ENCODE measurements at places on chromosomes 3 and 15.

- no peak overlapping the region for H3K27ac ChIP-seq
- H3K27me3 ChIP-seq = no peaks in the 10 kb centered on the region
- no peaks in the 10 kb centered on the region for H3K36me3 ChIP-seq
- H3K4me3 ChIP-seq = no peak overlapping the region
Measured at GRCh38 chr15:31405200-31405920, 78.7 kb downstream of the KLF13 start.

DNA sequence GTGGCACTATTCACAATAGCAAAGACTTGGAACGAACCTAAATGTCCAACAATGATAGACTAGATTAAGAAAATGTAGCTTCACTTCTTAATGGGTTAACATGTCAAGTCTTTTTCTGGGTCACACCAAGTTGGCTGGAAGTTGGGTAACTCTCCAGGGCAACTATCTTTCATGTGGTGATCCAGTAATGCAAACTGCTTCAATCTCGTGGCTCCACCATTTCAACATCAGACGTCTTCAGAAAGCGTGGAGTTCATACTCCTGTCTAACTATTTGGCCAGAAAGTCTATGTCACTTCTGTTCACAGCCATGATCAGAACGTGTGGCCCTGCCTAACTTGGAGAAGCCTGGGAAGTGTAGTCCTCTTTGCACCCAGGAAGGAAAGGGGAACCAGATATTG, 32.2 kb downstream of the DUT start:
- H3K4me1 ChIP-seq = peaks cover 20% of the 10 kb centered on the region
- H3K36me3 ChIP-seq = no peaks in the 10 kb centered on the region
- H3K27me3 ChIP-seq = no peaks in the 10 kb centered on the region
- no peak overlapping the region for H3K4me3 ChIP-seq
- no peak for DNase-seq

DNA sequence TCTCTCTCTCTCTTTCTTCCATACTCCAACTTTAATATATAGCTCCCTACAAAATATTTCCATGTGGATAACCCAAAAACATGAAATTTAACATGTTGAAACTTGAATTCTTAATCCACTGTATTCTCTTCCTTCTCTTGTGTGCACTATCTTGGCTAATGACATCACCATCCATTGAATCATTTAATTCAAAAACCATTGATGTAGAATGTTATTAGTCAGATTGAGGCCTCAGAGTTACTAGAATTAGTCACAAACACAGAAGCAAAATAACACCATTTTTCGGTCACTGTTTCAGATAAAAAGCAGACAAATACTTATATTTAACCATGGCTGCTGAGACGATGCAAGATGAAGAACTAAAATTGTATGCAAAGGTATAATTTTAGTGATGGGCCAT, 256.9 kb upstream of the LRRC3B start:
- H3K36me3 ChIP-seq = no peaks in the 10 kb centered on the region
- H3K4me3 ChIP-seq = no peak overlapping the region
- H3K27me3 ChIP-seq = no peaks in the 10 kb centered on the region
- no peak overlapping the region for H3K27ac ChIP-seq
- DNase-seq = no peak
- no peaks in the 10 kb centered on the region for H3K4me1 ChIP-seq

- H3K27me3 ChIP-seq = no peaks in the 10 kb centered on the region
- H3K4me3 ChIP-seq = no peak overlapping the region
- no peak for DNase-seq
- H3K27ac ChIP-seq = no peak overlapping the region
- peaks cover 18% of the 10 kb centered on the region for H3K4me1 ChIP-seq
Measured at GRCh38 chr3:22937536-22937935, 265.6 kb upstream of the UBE2E2 start.

DNA sequence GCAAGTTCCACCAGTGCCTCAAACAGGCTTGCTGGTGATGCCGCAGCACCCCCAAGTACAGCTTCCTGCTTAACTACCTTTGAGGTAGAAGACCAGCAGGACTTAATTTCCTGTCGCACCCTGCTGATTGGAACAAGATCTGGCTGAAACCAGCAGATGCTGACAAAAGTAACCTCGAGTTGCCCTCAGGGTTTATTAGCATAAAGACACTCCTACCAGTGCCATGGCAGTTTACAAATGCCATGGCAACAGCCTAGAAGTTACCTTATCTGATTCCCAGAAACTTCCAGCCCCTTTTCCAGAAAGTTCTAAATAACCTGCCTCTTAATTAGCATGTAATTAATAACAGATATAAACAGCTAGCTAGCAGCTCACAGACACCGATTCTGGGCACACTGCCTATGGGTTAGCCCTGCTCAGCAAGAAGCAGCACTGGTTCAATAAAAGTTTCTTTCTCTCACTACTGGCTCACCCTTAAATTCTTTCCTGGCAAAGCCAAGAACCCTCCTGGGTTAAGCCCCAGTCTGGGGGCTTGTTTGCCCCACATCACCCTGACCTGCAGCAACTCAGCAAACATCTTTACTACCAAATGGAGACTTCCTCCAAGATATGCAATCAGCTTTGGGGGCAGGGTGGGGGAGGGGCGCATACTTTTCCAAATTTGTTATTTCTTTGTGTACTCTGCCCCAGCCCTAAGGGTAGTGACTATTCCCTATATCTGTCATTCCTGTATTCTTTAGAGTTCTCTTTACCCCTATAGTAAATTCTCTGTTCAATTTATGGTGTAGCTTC, 54.2 kb downstream of the MAP4 start:
- DNase-seq = no peak
- H3K27ac ChIP-seq = no peak overlapping the region

GRCh38 chr15:93881310-93881709, 350.1 kb upstream of the MCTP2 start:
- H3K27me3 ChIP-seq = no peaks in the 10 kb centered on the region
- H3K4me3 ChIP-seq = no peak overlapping the region
- H3K27ac ChIP-seq = no peak overlapping the region
- no peaks in the 10 kb centered on the region for H3K4me1 ChIP-seq

DNA sequence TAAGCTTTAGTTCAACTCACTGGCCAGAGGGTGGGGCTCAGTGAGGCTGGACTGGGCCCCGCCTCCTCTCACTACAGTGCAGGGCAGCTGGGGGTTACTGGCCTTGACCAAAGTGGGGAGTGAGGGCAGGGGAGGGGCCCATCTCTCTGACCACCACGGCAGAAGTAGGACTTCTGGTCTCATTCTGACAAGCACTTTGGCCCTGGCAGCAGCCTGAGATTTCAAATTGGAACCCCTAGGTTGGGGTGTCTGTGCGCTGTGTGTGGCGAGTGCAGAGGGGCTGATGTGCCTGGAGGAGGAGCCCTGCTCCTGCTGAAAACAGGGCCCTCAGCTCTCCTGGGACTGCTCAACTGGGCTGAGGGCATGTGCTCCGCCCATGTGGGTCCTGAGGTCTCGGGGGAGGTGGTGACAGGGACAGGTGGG, 60.3 kb upstream of the RPL32 start:
- H3K36me3 ChIP-seq = peaks cover 5% of the 10 kb centered on the region
- no peak overlapping the region for H3K27ac ChIP-seq
- no peak for DNase-seq

DNA sequence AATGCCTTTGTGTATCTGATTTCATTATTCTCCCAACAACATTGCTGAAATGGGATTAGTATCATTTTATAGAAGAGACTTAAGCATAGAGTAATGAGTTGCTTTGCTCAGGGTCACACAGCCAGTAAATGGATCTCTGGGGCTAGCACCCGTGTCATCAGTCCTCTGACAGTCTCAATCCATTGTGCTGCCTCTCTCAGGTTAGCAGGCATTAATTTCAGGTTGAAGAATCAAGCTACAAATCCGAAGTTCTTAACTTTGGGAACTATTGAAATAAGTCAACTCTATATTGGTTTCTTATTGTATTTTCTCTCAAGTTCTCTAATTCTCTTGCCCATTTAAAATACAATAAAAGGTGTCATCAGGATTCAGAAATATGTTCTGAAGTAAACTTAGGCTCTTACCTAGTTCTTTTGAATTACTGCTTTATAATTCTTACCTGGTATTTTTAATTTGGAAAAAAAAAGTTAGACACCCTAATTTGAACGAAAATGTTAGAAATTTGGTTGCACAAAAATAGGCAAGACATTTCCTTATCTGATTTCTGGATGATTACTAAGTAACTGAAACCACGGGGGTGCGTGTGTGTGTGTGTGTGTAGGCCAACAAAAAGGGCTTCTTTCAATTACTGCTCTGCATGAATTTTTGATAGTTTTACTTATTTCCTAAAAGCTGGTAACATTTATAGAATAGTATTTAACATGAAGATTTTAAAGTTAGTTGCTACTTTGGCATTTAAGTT, 189.8 kb downstream of the MBNL1 start:
- peaks cover 83% of the 10 kb centered on the region for H3K36me3 ChIP-seq
- no peaks in the 10 kb centered on the region for H3K27me3 ChIP-seq
- no peak for DNase-seq
- no peak overlapping the region for H3K27ac ChIP-seq
- H3K4me1 ChIP-seq = no peaks in the 10 kb centered on the region

DNA sequence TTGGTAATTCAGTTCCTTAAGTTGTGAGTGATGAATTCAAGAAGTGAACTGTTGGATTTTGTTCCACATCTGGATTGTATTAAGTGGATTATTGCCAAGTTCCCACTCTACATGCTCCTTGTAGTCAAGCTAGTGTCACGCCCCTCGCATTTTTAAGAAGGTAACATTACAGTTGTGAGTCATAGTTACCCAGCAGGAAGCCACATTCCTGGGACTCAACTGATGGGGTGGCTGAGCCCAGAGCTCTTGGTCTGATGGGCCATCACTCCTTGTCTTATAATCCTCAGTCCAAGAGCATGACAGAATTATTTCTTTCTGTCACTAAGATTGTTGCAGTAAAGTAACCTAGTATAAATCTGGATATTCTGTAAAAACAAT, 102.7 kb downstream of the PTPRG start:
- no peaks in the 10 kb centered on the region for H3K27me3 ChIP-seq
- H3K27ac ChIP-seq = peak overlapping the region; percentile 77
- H3K4me3 ChIP-seq = peak overlapping the region; percentile 18
- H3K36me3 ChIP-seq = no peaks in the 10 kb centered on the region
- H3K4me1 ChIP-seq = peaks cover 16% of the 10 kb centered on the region

- no peaks in the 10 kb centered on the region for H3K36me3 ChIP-seq
- peaks cover 15% of the 10 kb centered on the region for H3K4me1 ChIP-seq
- no peak for DNase-seq
- no peak overlapping the region for H3K4me3 ChIP-seq
- H3K27ac ChIP-seq = no peak overlapping the region
Measured at GRCh38 chr3:60553144-60553543, 698.1 kb downstream of the FHIT start.

DNA sequence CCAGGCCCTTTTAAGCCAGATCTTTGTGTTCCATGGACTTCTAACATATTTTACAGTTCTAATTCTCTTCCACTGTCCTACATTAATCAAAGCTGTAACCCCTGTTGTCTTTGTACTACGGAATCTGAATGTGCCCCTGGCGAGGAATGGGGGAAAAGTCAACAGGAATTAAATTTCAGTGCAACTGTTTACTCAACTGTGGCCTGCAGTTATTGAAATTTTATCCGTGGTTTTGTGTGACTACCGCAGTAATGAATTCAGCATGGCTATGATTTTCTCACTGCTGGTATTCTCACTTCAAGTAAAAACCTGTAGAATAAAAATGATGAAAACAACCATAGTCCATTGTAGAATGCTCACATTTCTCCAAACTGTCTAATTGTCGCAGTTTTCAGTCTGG, 388.0 kb downstream of the FOXP1 start:
- H3K27ac ChIP-seq = peak overlapping the region; percentile 16
- peak; percentile 65 for DNase-seq
- peaks cover 31% of the 10 kb centered on the region for H3K4me1 ChIP-seq

DNA sequence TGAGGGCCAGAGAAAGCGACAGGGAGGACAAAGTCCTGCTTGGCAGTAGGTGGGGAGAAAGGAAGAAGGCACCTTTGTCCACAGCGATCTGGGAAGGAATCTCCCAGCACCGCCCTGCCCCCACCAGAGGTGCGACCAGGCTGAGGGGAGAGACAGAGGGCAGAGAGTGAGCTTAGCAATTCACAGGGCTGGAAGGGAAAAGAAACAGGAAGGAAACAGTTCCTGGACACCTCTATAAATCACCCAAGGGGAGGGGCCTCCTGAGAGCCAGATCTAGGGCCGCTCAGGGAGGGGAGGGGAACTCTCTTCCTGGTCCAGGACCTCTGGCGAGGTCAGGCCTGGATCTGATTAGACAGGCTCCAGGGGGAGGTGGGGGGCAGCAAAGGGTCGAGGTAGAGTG, 35.4 kb downstream of the RNU5B-1 start:
- no peaks in the 10 kb centered on the region for H3K4me1 ChIP-seq
- H3K27me3 ChIP-seq = peaks cover 12% of the 10 kb centered on the region
- no peak for DNase-seq
- H3K36me3 ChIP-seq = no peaks in the 10 kb centered on the region
- H3K4me3 ChIP-seq = no peak overlapping the region
- no peak overlapping the region for H3K27ac ChIP-seq

DNA sequence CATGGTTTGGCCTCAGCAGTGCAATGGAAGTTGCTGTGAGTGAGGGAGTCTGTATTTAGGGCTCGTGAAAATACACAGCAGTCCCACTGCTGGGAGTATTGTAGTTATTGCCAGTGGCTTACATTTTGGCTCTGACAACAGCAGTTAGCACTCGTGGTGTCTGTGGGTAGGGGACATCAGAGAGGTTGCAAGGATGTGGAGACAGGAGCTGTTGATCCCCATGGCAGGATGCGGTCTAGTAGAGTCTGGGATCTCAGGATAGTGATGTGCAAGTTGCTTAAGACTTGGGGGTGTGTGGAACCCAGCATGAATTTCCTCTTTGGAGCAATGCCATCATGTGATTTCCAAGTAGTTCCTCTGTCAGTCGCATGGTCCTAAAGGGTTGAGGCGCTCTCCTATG, 59.9 kb downstream of the GALK2 start:
- H3K27me3 ChIP-seq = no peaks in the 10 kb centered on the region
- 0 out of 2 replicates have a peak, but pooled peaks cover 2% of the 10 kb centered on the region for H3K36me3 ChIP-seq
- no peaks in the 10 kb centered on the region for H3K4me1 ChIP-seq
- H3K4me3 ChIP-seq = no peak overlapping the region
- no peak for DNase-seq

GRCh38 chr3:29370476-29371420, 89.9 kb downstream of the RBMS3 start:
- no peak for DNase-seq
- no peak overlapping the region for H3K27ac ChIP-seq
- no peak overlapping the region for H3K4me3 ChIP-seq
- no peaks in the 10 kb centered on the region for H3K27me3 ChIP-seq

- no peaks in the 10 kb centered on the region for H3K27me3 ChIP-seq
- peaks cover 7% of the 10 kb centered on the region for H3K4me1 ChIP-seq
Measured at GRCh38 chr3:107633327-107634098, 110.8 kb downstream of the BBX start.

DNA sequence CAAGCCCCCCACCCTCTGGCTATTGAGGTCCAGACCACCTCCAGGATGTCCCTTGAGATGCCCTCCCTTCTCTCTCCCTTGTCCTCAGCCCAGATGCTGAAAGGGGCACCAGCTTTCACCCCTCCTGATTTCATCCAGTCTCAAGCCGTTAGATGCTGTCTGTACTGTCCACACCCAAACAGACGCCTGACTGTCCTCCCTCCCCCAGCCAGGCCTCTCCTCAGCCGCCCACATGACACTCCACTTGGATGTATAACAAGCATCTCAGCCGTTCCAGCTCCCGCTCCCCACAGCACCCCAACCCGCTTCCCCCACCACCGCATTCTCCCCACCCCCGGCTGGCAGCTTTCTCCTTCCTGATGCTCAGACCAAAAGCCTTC, 25.0 kb upstream of the CYP11A1 start:
- no peaks in the 10 kb centered on the region for H3K27me3 ChIP-seq
- H3K27ac ChIP-seq = no peak overlapping the region
- no peak overlapping the region for H3K4me3 ChIP-seq
- DNase-seq = no peak
